ENCODE measurements at places on chromosomes 7 and 10.

DNA sequence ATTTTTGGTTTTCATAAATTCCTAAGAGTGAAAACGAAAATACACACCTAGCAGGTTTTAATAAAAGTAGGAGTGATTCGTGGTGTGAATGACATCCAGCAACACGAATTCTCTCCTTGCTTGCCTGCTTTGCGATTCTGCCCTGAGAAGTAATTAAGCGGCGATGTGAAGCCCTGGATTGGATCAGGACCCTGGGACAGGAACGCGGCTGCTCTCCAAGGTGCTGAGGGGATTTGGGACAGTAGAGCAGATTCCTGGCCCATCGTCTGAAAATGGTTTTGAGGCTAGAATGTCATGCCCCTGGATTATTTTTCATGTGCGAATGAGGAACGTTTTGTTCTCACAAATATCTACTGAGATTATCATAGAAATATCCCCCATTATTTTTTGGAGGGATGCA is 7.8 kb downstream of the NPS start:
- peak; percentile 41 for DNase-seq

DNA sequence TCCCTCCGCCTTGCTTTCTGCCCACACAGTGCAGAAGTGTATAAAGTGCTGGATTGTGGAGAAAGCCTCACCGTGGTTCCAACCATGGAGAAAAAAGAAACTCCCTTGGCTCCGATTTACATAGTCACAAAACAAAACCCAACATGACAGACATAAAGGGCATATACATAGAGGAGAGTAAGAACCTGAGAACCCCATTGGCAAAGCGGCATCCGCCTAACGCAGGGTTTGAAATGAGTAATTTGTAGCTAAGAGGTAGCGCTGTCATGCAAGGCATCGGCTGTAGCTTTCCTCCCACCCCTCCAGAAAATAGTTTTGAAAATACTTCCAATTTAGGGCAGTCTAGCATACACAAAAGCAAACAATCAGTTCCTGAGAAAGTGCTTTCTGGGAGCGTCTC is 126.0 kb upstream of the NRBF2 start:
- DNase-seq, result no peak

DNA sequence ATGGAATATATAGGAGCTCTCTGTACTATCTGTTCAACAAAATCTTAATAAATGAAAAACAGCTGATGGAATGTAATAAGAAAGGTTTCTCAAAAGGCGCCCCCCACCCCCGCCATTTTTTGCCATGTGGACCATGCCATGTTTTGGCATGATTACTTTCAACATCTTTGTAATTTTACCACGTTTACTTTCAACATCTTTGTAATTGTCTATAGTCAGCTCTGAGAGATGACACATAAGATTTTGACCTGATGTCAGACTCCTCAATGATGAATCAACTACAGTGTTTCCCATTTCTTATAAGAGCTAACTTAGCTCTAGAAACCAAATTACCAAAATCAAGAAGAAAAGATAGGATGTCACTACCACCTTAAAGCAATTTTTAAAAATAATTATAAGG is 144.9 kb upstream of the AHR start:
- no peak for DNase-seq

- DNase-seq, result no peak
These were observed 40.4 kb upstream of the IL6 start for GRCh38 chr7:22686620-22687019.

DNA sequence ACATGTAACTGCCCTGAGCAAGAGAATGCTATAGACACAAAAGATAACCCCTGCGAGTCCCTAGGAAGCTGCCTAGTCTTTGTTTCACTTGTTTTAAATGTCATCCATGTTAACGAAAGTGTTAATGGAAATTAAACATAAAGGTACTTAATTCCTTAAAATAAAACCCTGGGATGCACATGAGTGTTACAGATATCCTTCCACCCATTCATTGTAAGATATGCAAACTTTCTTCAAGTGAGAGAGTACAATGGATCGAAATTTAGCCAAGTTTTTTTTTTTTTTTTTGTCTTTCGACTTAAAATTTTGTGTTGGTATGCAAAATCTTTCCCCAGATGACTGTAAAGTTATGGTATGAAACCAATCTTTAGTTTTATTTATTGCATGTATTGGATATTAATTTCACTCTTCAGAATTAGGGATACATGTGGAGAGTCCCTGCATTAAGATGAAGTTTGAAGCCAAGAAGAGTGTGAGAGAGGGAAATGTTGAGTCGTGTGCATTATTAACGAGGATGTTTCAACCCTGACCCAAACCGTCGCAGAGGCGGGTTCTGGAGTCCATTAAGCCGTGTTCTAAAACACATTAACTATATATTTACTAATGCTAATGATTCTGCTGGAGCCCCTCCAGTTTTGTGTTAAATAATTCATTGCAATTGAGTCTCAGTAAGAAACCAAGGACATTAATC is 1.6 kb downstream of the CDK14 start:
- DNase-seq, result no peak

DNA sequence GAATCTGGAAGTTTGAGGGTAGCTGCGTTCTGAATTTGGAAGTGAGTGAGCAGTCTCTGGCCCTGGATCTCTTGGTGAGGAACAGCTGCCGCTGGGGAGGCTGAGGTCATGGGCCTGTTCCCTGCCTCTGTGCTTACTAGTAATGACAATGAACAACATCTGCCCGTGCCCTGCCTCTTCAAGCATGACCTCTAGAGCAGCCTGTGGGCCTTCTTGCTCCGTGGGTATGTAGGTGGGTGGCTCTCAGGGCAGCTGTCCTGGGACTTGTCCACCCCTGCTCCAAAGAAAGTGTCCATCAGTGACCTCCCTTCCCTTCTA is 186.2 kb downstream of the CXCL12 start:
- DNase-seq, result no peak

DNA sequence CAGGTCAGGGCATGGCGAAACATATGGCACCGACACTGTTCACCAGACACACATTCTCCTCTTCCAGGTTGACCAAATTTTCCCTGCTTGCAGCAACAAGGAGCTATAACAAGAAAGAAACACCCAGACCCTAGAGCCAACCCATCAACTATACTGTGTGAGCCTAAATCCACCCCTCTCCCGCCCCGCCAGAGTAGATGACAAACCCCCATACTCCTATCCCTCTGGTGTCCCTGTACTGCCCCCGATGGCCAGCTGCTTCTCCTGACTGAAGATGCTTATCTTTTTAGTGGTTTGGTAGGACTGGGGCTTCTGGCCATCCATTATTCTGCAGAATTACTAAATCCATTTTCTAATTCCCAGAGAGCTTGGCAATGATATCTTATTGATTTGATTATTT is 70.1 kb upstream of the EEPD1 start:
- no peak for DNase-seq

DNA sequence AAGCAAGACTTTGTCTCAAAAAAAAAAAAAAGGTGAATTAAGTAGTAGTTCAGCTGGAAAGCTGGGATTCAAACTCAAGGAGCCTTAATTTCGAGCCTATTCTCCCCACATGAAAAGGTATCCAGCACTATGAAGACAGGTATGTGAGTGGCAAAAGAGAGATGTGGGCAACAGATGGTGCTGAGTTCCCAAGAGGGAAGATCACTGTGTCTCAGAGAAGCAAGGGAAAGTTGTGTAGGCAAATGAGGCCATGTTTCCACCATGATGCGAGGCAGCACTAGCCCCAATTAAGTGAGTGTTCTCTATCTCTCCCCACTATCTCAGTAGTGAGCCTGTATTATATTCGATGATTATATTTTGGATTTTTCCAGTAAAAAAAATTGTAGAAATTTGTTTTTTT is 19.8 kb upstream of the ST7 start:
- DNase-seq, result no peak

GRCh38 chr7:46544396-46545008 is 623.4 kb upstream of the IGFBP3 start:
- no peak for DNase-seq

- no peak for DNase-seq
These were observed 259.0 kb downstream of the GRM8 start for GRCh38 chr7:126993626-126994213.

DNA sequence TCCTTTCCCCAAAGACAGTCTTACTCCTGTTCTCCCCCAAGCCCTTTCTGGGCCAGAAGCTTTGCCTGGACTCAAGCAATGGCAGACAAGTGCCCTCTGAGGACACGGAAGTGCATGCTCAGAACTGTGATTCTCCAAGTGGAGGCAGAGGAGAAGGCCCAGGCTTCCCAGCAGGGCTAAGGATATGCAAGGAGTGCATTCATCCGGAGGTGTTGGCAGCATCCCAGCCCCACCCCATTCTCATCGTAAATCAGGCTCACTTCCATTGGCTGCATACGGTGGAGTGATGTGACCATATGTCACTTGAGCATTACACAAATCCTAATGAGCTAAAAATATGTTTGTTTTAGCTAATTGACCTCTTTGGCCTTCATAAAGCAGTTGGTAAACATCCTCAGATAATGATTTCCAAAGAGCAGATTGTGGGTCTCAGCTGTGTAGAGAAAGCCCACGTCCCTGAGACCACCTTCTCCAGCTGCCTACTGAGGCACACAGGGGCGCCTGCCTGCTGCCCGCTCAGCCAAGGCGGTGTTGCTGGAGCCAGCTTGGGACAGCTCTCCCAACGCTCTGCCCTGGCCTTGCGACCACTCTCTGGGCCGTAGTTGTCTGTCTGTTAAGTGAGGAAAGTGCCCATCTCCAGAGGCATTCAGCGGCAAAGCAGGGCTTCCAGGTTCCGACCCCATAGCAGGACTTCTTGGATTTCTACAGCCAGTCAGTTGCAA is 1.4 kb upstream of the RBP3 start:
- no peak for DNase-seq

DNA sequence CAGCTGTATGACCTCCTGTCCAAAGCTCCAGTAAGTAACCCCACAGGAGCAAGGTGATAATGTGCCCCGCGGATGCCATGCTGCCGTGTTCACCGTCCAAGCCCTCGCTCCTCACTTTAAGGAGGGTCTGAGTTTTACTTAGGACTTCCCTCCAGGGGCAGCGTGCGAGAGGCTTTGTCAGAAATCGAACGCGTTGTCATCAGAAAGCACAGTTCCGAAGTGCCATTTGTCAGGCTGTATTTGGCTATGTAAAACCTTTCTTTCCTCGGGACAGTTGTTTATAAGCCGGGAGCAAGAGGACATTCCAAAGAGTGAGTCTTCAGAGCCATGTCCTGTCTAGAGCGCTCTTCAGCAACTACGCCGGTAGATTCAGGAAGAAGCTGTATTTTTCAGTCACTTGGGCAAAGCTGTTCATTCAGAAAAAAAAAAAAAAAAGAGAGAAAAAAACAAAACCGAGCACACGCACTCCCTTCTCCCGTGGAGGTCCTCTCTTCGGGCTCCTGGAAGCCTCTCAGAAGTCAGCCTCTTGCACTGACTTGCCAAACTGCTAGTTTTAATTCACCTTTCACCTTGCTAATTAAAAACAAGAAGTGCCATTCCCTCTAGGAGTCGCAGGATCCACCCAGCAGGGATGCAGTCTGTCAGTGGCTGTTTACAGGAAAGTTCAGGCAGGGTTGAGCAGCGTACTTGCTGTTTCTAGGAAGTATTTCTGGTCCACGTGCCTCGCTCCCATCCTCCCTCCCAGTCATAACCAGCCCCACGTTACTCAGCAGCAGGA is at the start of gene SEMA3E:
TSS of gene SEMA3E (minus strand) at position 676 of the 778 bp plus-strand sequence.
- DNase-seq, result peak; percentile 39

GRCh38 chr7:112007185-112007584 is 199.0 kb downstream of the DOCK4 start:
- no peak for DNase-seq

DNA sequence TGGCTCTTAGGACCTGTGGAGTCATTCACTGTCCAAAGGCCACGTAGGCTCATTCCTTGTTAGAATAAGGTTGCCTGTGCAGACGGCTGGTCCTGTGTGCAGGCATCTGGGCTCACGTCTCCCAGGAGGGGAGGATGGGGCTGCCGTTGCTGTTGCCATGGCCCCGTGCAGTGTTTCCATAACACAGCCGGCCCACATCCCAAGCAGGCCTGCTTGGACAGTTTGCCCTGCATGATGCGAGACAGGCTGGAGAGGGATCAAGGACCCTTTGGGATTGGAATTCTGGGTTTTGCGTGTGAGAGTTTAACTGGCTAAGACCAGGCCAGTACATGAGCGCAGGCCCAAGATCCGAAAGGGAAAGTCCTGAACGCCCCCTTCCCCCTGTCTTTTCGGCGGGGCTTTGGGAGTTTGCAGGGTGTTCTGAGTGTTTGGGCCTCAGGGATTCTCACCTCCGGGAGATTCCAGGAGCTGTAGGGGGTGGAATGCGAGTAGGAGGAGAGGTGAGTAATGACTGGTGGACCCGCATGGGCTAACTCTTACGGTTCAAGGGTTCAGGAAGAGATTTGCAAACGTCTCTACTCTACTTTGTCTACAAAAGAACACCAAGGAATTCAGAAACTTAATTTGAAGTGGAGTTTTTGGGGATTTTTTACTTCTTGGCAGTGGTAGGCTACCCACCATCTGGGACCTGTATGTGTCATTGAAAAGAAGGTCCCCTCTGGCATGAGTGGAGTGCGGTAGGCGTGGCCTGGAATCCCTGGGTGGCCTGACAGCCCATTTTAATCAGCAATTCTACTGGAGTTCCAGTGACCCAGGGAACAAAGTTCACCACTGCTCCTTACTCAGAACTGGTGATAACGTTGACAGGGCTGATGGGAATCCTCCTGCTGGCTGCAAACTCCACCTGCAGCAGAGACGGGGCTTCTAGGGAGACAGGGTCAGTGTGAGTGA is 125.4 kb downstream of the ITIH5 start:
- DNase-seq, result peak; percentile 37

- no peak for DNase-seq
These were observed 212.7 kb upstream of the PHYHIPL start for GRCh38 chr10:58963723-58964124.

- no peak for DNase-seq
These were observed 43.1 kb upstream of the FAM180A start for GRCh38 chr7:135791543-135792362.

DNA sequence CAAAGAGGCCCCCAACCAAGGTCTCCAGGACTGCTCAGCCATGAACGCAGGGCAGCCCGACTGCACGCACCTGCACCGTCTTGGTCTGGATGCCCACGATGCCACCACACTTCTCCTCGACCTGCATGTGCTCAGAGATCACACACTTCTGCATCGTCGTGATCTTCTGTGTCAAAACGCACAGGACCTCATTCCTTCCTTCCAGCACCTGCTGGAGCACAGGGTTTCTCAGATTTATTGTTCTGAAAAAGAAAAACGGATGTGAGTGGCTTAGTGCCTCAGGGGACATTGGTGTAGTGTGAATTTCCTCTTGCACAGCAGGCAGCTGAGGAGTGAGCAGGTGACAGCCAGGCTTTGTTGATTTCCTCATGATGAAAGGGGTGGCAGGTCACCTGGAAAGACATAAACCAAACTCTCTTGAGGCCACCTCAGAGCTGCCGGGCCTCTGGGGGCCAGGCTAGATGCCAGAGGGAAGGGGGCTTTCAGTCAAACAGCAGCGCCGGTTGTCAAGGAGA is 38.2 kb downstream of the GSDME start:
- no peak for DNase-seq
